Cerebellar nuclear complex (tissue), 1 donor: ENCODE measurements at places on chromosomes 11 and 22.

DNA sequence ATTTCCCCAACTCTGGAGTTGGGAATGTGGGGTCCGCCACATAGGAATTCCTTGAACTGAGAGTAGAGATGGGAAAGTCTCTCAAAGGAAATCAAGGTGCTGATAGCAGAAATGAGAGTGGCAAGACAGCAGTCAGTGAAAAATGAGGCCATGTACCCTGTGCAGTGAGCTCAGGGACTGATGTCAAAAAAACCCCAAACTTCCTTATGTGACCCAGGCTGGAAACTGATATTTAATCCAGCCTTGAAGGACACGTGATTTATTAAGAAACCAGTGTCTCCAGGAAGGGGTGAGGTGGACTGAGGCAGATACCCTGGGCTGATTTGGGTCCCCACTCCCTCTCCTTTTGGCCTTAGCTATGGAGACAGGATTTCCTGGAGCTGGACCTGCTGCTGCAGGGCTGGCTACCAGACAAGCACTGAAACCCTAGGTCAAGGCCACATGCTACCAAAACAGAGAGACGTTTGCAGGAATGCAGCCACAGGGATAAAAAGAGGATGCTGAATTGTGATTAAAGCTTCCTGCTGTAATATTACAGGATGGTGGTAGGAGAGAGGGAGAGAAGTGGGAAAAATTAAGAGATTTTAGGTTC, 25.3 kb upstream of the FCHSD2 start:
- no peak for DNase-seq

- no peak for DNase-seq
These were observed 1.8 kb downstream of the DEPDC7 start for GRCh38 chr11:33017478-33017877.

- DNase-seq: no peak
These were observed 10.7 kb upstream of the NLRP6 start for GRCh38 chr11:267491-267994.

DNA sequence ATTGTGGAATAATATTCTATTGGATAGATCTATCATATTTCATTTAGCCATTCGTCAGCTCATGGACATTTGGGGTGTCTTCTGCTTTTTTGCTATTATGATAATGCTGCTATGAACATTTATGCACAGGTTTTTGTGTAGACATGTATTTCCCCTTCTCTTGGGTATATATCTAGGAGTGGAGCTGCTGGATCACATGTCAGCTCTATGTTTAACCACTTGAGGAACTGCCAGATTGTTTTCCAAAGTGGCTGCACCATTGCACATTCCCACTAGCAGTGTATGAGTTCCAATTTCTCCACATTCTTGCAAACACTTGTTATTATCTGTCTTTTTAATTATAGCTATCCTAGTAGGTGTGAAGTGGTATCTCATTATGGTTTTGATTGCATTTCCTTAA, 75.0 kb downstream of the C11orf65 start:
- DNase-seq: no peak

GRCh38 chr11:76596652-76597051, 73.9 kb downstream of the LRRC32 start:
- DNase-seq: no peak

- DNase-seq: no peak
These were observed 29.9 kb downstream of the CWF19L2 start for GRCh38 chr11:107427569-107428180.

GRCh38 chr11:36127550-36127949, 161.7 kb downstream of the COMMD9 start:
- no peak for DNase-seq
